Fibroblast of mammary gland (primary cell): ENCODE measurements at places on chromosomes 11 and 22.

DNA sequence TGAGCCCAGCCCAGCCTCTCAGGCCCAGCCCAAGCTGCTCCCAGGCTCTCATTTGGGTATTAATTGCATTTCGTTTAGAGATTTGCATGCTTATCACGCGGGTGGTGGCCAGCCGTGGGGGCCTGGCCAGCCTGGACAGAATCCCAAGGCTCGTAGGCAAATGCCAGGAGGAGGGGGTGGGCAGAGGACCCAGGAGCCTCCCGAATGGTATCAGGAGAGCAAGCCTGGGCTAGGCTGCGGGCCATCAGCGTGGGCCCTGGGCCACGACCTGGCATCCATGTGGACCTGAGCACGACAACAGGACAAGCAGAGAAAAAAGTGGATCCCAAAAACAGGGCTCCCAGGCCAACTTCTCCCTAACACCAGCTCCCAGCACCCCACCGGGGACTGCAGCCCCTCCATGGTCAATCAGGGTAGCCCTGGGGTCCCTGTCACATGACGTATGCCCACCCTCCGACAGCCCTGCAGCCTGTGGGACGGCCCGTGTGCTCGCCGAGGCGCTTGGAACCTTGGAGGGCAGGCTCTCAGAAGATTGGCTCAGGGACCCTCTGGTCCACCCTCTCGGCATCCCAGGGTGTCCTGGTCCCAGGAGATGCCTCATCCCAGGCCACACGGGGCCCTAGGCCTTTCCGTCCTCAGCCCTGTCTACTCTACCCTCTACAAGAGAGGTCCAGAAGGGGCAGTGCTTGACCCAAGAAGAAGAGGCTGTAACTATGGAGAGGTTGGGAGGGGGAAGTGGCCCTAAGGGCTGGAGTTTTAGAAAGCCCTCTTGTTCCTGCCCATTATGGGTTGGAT, 8.8 kb downstream of the ASCL2 start:
- DNase-seq, result no peak

DNA sequence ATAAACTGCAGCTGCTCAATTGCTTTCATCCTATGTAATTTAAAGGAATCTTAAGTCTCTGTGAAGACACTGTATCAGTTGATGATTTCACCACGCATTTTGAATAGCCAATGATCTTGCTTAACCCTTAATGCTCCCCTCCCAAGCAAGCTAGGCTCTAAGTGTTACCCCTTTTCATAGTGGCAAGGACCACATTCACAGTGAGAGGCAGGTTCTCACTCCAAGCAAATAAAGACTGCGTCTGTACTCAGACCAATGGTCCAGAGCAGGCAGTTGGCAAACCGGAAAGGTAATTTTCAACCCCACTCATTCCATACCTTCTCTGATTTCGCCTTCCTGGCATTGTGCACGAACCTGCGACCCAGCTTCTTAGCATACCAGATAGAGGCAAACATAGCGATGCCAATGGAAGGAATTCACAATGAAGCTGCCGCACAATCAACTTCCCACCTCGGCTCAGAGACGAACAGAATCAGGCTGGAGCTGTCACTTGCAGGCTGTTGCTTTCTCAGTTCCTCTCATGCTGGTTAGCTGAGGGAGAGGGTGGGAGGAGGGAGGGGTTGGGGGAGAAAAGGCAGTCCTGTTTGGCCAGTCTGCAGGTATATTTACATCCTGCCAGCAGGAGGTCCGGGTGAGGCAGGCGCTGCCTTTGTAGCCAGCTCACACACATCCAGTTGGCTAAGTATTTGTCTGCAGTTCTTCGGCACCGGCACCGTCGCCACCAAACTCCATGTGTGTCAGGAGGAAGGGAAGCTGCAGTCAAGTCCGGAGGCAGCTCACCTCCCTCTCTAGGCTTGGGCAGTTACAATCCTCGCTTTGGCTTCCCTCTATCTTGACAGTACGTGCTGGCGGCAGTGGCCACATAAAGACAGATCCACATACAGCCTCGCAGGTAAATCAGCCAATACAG, 1151.2 kb upstream of the CCDC90B start:
- peak; percentile 6 for DNase-seq

GRCh38 chr11:110711776-110712658, at the start of gene ARHGAP20:
ARHGAP20 (minus strand) TSS chr11:110712437; CDS start chr11:110712231, 206 bp downstream.
- DNase-seq, result peak; percentile 49

- no peak for DNase-seq
Measured at GRCh38 chr11:33713151-33713855, 12.7 kb upstream of the C11orf91 start.

GRCh38 chr11:59759900-59760299, 4.7 kb downstream of the STX3 start:
- DNase-seq, result no peak

- no peak for DNase-seq
Measured at GRCh38 chr22:44894321-44894720, 115.5 kb downstream of the PHF21B start.

GRCh38 chr11:57359896-57360690, 20.9 kb downstream of the PRG3 start:
- no peak for DNase-seq

- no peak for DNase-seq
Measured at GRCh38 chr22:29112121-29112520, 39.3 kb downstream of the KREMEN1 start.

DNA sequence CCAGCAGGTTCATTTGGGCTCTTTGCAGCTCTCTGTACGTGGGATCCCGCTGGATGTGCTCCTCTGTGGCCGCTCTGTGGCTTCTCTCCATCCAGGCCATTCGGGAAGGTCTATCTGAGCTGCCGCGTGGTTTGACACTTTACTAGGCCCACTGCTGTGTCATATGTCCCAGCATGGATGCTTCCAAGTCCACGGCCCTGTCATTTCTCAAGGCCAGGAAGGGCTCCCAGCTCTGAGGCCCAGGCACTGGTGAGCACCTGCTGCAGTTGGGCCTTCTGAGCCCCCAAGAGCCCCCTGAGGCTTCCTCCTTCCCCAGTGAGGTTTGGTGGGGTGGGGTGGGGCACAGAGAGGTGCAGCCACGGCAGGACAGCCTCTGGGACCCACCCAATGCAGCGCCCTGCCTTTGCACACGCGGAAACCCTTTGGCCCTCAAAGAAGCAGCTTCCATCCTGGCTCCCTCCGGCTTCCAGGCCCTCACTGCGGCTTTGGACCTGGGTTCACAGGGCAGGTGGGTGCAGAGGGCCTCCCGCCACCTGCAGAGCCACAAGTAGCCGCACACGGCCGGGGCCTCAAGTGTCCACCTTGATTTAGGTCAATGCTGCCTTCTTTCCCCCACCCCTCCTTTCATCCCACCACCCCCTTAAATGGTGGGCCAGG, 44.5 kb upstream of the FGF3 start:
- DNase-seq, result no peak

GRCh38 chr11:130840679-130841078, 75.6 kb downstream of the SNX19 start:
- DNase-seq, result peak; percentile 52

DNA sequence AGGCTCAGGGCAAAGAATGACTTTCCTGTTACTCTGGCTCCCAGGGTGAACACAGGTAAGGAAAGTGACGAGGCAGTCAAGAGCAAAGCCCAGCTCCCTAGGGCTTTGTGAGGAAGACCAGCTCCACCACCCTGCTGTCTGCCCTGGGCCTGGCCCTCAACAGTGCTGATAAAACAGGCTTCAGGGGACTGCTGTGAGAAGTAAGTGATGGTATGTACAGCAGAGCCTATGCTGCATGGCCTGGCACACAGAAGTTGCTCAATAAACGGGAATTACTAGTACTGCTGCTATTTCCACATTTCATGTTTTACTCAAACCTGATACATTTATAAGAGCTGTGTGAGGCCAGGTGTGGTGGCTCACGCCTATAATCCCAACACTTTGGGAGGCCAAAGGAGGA, 50.3 kb downstream of the MICAL3 start:
- DNase-seq, result no peak

DNA sequence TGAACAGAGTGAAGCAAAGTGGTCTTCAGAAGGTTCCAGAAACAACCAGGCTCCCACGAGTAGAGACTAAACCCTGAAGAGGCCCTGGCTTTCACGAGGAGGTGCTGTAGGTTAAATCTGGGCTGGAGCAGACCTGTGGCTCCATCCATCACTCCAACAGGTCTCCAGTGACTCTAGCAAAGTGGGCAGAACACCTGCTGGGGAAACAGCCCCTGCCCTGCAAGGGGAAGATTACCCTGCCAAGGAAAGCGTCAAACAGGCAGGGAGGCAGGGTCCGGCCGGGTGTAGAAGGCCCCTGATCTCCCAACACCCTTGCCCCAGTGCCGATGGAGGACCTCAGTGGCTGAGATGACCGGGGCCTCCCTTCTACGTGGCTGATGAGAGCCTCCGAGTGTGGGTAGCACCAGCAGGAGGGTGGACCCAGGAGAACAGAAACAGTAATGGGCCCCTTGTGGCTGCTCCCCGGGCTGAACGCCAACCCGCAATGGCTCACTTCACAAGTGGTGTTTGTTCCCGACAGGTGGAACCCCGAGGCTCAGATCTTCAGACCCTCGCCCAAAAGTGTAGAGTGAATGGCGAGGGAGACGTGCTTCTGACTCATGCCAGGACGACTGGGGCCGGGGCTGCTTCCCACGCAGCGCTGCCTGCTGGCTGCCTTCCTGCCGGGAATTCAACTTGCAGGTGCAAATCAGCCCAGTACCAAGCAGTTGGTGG, 112.0 kb downstream of the SHANK2 start:
- no peak for DNase-seq

GRCh38 chr11:133893381-133893780, 48.1 kb upstream of the SPATA19 start:
- no peak for DNase-seq

DNA sequence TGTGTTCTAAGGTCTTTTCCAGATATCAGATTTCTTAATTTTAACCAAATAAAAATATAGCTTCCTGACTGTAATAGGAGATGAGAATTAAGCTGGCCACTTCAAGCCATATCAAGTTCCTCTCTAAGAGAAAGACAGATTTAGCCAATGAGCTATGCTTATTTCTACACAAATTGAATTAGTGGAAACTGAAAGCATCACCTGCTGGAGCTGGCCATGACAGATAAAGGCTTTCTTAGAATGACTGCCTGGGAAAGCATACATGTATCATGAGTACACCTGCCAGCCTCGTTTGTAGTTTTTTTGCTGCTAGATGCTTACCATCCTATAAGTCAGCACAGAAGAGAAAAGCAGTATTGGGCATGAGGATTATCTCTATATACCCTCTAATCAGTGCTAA, 53.5 kb upstream of the DBX1 start:
- no peak for DNase-seq

DNA sequence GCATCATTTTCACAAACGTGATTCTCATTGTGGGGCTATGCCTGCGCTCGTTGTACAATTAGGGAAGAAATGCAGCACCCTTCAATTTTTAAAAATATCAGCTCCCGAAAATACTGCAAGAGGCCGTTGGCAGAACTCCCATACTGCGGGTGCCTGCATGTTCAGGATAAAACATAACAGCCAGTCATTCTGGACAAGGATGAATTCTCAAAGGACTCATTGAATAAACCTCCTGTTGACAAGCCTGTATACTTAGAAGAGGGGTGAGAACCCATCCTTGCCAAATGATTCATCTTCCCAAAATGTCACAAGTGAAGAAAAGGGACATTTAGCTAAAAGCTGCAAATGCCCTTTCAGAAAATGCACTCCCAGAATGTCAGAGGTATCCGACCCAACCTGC, 141.9 kb downstream of the CSNK2A3 start:
- DNase-seq, result peak; percentile 7

DNA sequence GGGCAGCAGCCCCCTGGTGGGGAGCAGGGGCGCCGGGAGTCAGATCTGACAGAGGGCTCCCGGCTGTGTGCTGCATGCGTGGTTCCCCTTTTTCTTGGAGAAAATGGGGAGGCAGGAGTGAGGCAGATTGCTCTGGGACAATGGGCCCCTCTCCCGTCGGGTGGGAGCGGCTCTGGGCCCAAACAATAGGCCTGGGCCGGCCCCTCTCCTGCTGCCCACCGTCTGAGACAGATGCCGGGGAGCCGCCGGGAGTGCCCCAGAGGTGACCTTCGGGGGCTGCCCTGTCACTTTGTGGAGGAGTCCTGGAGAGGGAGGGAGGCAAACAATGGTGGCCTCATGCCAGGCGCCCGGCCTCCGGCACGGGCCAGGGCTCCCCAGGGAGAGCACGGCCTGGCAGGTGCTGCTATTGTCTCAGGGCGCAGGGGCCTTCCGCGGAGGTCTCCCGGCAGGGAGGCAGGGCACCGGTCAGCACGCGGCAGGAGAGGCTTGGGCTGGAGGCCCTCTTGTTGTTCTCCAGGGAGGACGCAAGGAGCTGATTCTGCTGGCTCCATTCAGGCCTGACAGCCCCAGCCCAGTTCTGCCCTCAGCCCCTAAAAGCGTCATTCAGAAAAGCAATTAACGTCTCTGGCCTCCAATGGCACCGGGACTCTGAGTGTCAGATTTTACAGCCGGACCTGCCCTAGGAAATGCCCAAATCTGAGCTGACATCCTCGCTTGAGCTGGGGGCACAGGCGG, 44.8 kb downstream of the SMIM38 start:
- no peak for DNase-seq

GRCh38 chr11:44016131-44016530, 31.6 kb upstream of the ACCSL start:
- peak; percentile 94 for DNase-seq

DNA sequence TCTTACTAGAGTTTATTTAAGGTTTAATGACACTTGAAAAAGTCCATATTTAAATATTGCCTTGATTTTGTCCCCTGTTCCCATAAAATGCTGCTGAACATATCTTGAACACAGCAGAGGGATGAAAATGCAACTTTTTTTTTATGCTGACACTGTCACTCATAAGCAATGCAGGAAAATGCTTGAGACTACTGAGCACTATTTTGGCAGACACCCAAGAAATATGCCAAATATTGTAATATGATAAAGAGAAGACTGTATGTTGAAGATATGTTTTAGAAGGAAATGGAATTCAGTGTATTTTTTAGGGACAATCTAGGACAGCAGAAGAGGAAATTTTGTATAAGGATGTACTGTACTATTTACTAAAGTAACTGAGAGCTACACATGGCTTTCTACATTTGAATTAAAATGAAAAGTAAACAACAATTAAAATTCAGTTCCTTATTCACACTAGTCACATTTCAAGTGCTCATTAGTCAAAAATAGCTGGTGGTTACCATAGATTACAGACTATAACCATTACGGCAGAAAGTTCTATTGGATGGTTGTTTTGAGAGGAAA, 58.6 kb downstream of the LRRC4C start:
- no peak for DNase-seq

GRCh38 chr11:72238040-72238450, 5.9 kb downstream of the PHOX2A start:
- peak; percentile 77 for DNase-seq

GRCh38 chr11:134037046-134037908, 31.6 kb upstream of the JAM3 start:
- DNase-seq, result peak; percentile 40

GRCh38 chr11:18324381-18324780, 2.0 kb downstream of the GTF2H1 start:
- DNase-seq, result no peak

- no peak for DNase-seq
Measured at GRCh38 chr11:92257536-92257935, 32.9 kb downstream of the FAT3 start.

GRCh38 chr11:196786-197731, 4.2 kb downstream of the SCGB1C1 start:
- DNase-seq, result no peak
